ENCODE measurements at places on chromosomes 7 and 10.

- DNase-seq, result no peak
Observed at GRCh38 chr10:132684164-132684891, 101.6 kb downstream of the NKX6-2 start.

GRCh38 chr10:111156754-111157153 lies 79.9 kb downstream of the ADRA2A start:
- no peak for DNase-seq

- peak; percentile 43 for DNase-seq
Observed at GRCh38 chr10:113742466-113742865, 9.0 kb upstream of the PLEKHS1 start.

DNA sequence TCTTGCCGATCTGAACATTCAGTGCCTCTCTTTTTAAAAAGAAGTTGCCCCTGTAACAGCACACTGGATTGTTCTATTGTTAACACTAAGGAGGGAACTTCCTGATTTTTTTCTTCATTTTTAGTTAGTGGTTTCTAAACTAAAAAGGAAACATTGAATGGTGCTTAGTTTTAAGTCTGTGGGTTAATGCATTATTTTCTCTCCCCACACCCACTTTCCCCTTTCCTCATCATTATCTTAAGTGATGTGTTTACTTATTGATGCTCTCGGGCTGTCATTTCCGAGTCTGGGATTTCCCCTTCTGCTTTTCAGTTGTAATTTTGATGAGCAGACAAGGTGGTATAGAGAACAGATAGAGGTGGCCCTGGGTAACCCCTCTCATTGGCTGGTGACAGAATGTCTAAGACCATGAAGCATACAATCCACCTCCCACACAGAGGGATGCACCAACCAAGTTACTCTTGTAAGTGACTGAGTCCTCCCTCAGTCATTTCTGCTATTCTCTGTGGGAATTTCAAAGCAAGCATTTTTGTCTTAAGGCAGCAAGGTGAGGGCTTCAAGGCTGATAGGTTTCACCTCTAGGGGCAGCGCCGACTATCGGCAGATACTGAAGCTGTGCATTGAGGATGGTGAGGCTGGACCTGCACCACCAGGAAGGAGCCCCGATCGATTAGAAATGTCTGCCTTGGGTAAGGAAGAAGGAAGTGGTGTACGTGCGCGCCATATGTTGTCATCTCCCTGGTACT lies 49.5 kb downstream of the CHN2 start:
- DNase-seq, result no peak

DNA sequence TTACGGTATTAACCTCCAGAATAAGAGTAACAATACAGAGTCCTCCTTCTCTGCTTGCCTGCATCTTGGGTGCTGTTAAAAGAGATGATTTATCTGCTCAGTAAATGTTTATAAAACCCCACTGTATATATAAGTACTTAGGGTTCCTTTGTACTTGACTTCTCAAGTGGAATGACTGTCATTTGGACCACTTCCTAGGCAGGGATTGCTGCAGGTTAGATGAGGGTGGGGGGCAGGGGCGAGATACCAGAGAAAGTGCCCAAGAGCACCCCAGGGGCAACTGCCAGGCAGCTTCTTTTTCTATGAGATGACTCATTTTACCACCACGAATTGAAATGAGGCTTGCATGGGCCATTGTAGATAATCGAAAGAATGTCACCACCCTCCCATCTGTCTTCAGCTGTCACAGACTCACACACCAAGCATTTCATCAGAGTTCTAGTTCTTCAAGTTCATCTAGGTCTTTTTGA lies 421.9 kb upstream of the GALNT17 start:
- DNase-seq, result peak; percentile 39

- DNase-seq, result peak; percentile 72
Observed at GRCh38 chr10:131090761-131091661, 220.5 kb downstream of the TCERG1L start.

DNA sequence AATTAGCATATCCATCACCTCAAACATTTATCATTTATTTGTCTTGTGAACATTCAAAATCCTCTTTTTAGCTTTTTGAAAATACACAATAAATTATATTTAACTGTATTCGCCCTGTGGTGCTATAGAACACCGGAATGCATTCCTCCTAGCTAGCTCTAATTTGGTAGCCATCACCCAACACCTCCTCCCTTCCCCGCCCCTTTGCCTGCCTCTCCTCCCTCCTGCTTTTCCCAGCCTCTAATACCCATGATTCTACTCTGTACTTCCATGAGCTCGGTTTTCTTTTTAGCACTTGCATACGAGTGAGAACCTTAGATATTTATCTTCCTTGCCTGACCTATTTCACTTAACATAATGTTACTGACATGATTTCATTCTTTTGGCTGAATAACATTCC lies 80.1 kb downstream of the ANKRD26 start:
- no peak for DNase-seq

DNA sequence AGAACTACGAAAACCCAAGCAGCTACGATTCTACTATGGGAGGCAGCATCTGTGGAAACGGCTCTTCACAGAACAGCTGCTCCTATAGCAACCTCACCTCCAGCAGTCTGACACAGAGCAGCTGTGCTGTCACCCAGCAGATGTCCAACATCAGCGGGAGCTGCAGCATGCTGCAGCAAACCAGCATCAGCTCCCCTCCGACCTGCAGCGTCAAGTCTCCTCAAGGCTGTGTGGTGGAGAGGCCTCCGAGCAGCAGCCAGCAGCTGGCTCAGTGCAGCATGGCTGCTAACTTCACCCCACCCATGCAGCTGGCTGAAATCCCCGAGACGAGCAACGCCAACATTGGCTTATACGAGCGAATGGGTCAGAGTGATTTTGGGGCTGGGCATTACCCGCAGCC lies 81.6 kb upstream of the SAMD8 start:
- DNase-seq, result no peak

DNA sequence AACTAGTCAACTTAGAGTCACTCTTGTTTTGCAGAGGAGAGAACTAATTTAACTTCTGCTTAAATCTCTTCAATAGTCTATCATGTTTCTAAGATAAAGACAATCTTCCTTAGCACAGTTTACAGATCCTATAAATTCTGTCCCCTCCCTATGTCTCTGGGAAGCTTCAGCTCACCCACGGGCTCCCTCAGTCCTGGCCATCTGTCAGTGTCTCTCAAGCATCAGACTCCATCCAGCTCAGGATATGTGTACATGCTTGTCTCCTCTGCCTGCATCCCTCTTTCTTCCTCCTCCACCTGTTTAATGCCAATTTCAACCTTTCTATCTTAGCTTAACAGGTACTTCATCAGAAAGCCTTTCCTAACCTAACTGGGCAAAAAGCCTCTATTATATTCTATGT lies 177.1 kb upstream of the PTER start:
- no peak for DNase-seq

DNA sequence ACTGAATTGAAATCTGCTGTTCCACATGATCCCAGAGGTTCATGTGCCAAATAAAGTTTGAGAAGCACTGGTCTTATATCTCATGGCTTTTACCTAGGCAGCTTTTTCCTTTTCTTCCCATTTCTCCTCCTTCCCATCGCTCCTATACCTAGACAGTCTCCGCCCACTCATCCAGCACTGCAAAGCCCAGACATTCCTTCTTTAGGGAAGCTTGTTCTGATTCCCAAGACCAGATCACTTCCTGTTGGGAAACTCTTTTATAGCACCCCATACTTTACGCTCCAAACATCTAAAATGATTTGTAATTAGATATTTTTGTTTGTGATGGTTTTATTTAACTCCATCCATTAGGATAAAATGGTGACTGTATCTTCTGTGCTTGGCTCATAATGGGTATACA lies 75.9 kb downstream of the BMPER start:
- no peak for DNase-seq

DNA sequence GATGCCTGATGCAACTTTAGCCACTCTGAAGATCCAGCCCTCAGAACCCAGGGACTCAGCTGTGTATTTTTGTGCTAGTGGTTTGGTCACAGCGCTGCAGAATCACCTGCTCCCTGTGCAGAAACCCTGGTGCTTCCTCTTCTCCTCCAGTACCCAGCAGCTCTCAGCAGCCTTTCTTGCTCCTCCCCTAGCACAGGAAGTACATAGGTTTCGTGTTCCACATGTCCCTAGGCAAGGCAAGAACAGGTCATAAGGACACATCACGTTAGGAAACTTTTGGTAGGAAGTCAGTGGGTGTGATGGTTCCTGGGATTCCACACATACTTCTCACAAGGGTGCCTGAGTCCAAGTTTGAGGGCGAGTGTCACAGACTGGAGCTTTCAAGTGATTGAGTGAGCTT lies 167.9 kb upstream of the PRSS1 start:
- DNase-seq, result no peak

- DNase-seq, result no peak
Observed at GRCh38 chr10:46542567-46543465, 13.6 kb downstream of the GPRIN2 start.

DNA sequence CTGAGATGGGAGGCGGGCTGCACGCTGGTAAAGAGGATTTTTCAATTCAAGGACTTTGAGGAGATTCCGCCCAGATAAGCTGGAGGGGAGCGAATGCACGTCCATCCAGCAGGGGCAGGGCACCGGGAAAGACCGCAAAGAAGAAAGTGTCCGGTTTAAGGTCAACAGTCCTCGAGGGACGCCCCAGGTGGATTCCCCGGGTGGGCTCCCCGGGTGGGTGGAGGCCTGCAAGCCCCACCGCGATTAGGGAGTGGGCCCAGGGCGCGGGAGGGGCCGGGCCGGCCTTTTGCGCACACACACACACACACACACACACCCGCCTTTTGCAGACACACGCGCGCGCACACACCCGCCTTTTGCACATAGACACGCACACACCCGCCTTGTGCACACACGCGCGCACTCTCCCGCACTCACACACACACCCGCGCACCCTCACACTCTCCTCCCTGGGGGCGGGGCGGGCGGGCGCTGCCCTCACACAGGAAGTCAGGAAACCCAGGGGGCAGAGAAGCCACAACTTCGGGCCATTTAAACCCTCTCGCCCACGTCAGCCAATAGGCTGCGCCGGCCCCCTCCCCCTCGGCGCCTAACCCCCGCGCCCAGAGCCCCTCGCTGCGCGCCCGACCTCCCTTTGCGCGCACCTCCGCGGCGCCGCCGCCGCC lies 615 bp downstream of the ARHGAP12 start:
- no peak for DNase-seq

GRCh38 chr10:13717936-13718772 lies 131.4 kb downstream of the PRPF18 start:
- DNase-seq, result peak; percentile 1

GRCh38 chr10:9015447-9015846 lies 961.0 kb downstream of the GATA3 start:
- DNase-seq, result no peak

DNA sequence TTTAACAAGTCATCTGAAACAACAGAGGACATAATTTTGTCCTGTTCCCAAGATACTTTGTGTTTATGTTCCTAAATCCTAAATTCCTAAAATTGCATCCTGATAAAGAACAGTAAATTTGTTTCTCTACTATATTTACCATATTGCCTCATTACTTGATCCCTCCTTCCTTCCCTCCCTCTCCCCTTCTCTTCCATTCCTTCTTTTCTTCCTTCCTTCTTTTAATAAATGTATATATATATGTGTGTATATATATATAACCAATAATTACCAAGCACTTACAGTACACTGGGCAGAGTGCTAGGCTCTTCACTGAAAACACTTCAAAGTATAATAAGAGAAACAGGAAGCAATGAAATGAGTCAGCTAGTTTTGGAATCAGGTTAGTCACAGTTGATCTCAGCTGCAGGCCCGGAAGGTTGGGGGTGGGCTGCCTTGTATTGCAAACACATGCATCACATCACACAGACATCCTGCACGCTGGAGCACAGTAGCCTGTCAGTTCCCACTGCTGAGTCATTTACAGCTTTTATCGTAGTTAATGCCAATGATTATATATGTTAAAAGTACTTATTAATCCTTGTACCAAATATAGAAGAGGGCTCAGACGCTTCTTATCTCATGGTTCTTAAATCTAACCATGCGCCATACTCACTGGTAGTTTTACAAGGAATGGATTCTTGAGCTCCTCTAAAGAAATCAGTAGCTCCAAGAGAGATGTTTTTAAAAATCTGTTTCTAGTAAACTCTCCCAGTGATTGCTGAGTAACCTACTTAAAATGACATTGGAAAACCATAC lies 551.7 kb downstream of the GRM8 start:
- DNase-seq, result no peak

GRCh38 chr10:11256896-11257295 lies 239.2 kb downstream of the CELF2 start:
- DNase-seq, result no peak

GRCh38 chr10:79417731-79418130 lies 27.7 kb downstream of the ZCCHC24 start:
- no peak for DNase-seq

DNA sequence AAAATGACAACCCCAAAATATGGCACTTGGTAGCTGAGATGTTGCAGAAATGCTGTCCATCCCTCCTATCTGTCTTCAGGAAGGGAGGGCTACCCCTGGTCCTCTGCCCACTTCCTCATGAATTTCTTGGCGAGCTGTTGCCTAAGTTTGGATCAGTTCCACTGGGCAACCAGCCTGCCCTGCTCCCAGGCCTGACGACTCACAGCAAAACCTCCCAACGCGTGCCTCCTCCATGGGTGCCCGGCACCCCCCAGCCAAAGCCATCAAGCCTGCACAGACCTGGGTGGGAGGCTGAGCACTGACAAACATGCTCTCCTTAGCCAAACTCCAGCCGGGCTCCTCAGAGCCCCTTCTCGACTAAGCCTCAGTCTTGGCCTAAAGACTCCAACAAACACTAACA lies 8.9 kb downstream of the VSTM4 start:
- no peak for DNase-seq

DNA sequence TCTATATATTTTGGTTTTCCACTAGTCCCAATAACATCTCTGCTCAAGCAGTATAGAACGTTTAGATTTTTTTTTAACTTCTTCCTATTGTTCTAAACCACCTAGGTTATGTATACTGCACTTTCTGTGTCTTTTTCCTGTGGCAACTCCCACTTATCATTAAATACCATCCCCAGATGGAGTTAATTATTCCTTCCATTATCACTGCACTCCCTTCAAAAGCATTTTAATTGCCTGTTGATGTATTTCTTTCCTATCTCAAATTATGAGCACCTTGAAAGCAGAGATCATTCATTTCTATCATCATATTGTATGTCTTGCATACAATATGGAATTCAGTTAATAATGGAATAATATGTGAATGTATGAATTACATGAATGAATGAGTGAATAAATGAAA lies 148.0 kb downstream of the HGF start:
- no peak for DNase-seq

DNA sequence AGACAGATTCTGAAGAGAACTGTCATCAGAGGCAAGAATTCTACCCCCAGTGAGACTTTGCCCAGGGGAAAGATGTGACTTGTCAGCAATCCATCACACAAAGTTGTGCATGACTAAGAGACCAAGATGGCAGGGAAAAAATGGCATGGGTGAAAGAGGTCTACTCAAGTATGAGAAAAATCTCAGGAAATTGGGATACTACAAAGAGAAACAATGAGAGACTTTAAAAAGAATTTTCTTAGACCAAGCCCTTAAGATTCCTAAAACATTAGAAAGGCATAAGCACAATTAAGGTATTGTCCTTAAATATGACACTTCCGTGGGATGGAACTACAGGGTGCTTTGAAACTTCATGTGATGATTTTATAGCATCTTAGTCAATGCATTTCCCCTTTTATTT lies 45.6 kb upstream of the PDE1C start:
- no peak for DNase-seq

Data from NCI-H526 (cell line).